ENCODE measurements at places on chromosomes 7 and 10.

GRCh38 chr10:80170026-80170425 lies 35.3 kb downstream of the ANXA11 start:
- DNase-seq: no peak

DNA sequence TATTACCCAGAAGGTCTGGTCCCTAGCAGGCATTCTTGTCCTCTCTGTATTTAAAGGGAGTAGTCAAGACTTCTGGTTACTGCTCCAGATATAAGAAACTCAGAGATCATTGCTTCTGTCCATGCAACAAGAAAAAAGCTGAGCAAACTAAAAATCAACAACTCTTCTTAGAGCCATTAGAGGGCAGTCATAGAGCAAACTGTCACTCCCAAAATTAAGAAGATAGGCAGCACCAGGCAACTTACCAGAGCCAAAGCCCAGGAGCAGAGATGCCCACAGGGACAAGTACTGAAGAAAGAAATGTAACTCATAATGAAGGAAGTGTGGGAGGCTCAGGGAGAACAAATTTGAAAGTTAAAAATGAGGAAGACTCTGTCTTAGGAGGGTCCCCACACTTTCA lies 472.9 kb upstream of the COBL start:
- peak; percentile 33 for DNase-seq

DNA sequence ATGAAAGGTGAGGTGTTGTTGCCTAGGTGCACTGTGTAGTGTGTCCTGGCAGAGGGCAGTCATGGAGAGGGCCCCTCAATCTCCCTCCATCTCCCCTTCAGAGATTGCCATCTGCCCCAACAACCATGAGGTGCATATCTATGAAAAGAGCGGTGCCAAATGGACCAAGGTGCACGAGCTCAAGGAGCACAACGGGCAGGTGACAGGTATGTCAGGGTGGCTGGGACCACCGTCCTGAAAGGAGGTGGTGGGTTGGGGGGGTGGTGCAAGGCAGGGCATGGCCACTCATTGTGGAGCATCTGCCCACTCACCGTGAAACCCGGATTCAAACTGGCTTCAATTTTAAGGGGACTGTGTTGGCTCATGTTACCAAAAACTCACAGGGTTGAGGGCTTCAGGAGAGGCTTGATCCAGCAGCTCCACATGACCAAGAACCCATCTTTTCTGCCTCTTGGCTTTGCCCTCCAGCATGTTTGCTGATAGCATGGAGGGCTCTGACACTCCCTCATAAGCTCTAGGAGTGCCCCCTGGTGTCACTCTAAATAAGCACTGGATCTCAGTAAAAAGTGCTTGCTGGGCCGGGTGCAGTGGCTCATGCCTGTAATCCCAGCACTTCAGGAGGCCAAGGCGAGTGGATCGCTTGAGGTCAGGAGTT lies 12.2 kb downstream of the ARPC1B start:
- no peak for DNase-seq

GRCh38 chr7:131072505-131073091 lies 255.1 kb upstream of the MKLN1 start:
- peak; percentile 59 for DNase-seq

- DNase-seq: no peak
These were observed 129.8 kb downstream of the PPP1R17 start for GRCh38 chr7:31816810-31817209.

DNA sequence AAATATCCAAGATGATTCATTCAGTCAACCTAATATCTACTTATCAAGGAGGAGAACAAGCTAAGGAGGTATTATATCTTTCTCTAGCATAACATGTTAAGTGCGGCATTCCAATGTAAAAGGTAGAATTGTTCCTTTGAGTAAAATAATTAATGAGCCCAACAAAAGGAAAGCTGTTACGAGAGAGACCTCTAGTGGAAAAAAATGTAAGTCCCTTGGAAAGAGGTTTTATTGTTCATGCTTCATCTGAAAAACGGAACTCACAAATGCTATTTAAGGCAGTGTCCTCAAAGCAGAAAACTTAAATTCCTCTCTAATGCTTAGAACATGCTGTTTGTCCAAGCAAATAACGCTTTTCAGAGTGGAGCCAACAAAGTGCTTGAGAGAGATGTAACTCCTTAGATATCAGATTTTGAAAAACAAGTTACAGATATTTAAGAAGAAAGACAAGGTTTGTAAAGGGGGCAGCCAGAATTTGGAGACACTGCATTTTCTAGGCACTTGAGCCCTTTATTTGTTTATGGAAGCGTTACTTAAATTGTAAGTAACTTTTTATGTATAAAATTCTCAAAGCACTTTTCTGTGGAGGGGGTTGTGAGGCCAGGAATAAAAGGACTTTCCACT lies 119.9 kb downstream of the TFEC start:
- no peak for DNase-seq

DNA sequence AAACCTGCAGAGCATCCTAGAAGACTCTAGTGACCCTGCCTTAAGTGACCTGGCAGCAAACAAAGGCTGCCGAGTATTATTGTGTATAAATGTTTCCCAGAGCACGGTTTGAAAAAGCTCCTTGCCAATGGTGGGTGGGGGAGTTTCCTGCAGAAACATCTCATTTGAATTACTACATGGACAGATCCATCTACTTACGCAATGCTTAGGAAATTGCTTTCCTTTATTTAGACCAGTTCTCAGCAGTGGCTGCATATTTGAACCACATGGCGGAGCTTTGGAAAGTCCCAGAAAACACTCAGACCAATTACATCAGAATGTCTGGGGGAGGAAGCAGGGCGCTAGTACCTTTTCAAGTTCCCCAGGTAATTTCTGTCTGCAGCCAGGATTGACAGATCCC lies 560.9 kb downstream of the SDK1 start:
- DNase-seq: peak; percentile 7

GRCh38 chr10:86283466-86284287 lies 82.9 kb downstream of the GRID1 start:
- no peak for DNase-seq

GRCh38 chr7:81173766-81174281 lies 255.0 kb upstream of the SEMA3C start:
- DNase-seq: no peak

DNA sequence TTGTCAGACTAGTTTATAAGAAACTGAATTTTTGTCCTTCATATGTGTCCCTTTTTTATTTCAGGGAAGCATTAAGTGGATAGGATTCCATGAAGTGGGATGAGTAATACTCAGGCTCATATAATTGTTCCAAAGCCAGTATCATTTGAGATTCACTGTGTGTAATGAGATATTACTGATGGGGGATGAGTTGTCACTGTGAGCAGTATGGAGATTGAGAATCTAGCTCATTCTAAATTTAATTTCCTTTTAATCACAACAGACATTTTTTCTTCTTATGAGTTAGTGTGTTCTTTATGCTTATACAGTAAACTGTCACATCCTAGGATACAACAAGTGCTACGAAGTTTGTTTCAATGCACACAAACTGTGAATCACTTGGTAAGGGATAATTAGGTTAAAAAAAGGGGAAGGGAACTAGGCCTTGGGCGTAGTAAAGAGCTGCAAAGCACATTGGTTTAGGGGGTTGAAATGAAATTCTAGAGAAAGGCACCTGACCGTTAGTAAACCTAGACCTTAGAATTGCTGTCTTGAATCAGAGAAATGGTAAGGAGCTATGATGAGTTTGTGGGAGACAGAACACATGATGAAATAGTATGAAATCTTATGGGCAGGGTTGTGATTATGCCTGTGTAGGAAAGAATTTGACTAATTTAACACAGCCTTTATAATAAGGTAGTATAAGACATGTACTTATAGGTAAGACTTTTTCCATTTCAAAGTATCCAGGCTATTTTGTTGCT lies 153.4 kb downstream of the MLLT10 start:
- DNase-seq: no peak

DNA sequence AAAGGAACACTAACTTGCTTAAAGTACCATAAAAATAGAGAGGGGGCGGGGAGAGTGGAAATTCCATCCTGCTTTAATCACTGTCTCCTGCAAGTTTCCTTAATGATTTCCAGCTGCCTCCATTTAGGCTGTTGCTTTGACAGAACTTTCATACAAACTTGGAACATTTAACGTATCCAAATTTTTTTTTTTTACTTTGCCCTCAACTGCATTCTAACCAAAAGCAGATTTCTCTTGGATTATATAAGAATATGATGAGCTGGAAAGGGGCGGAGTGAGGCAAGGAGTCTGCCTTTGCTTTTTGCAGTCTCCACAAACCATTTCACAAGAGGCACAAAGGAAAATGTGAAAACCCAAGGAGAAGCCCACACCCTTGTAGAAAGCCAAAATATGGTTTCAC lies 46.6 kb upstream of the COL1A2 start:
- no peak for DNase-seq

DNA sequence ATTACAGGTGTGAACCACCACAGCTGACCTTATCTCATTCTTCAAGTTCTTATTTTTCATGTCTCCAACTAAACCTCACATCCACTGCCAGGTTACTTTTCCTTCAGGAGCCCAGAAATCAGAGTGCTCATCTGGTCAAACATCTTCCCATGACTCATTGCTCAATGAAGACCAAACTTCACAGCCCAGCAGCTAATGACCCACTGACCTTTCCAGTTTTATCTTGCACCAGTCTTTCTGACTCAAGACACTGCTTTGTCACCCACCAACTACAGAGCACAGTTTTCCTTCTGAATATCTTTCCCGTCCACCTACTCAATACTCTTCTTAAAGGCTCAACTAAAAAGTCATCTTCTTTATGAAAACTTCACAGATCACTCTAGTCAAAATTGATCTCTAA lies 245.1 kb downstream of the CHCHD3 start:
- no peak for DNase-seq

DNA sequence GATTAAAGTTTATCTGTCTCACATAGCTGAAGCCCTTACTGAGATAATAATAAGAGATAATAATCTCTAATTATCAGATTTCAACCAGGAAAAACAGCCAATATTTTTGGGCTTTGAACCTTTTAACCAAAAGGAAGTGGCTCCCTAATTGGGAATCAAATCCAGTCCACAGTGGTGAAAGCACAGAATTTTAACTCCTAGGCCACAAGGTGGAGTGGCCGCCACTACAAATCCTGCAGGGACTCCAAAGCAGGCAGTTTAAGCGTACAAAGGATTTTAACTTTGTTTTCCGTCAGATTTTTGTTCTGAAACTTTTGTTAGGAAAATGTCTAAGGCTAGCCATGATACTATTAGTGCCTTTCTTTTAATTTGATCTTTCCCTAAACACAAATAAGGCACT lies 99.6 kb upstream of the CCNY start:
- DNase-seq: no peak

DNA sequence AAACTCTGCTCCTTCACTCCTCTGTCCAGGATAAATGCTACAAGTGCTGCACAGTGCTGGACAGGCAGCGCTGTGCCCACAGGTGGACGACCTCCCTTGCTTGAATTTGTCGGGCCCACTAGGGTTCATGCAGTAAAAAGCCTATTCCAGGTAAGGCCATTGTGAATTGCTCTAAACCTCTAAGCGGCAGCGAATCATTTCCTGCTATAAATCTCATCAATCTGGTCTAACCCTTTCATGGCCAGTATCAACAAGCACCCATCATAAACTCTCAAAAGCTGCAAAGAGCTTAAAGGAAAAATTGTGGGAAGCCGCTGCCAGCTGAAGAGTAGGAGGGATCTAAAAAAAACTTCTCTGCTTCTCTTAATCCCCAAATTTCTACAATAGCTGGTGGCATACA lies 134.2 kb downstream of the SLC25A13 start:
- no peak for DNase-seq

DNA sequence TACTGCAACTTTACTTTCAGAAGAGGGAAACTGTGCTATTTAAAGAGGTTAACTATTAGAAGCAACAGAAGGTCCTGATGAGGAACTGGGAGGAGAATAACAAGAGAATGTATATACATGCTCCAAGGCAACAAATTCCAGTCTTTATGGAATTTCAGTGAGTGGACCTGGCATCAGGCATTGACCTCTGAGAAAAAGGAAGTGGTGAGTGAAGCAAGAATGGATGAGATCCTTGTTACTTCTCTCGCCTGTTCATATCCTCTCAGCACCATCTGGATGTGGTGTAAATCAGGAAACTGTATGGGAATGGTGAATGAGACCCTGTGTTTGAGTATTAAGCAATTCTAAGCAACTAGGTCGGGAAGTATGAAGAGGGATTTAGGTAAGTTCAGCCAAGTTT lies 30.3 kb upstream of the KBTBD2 start:
- DNase-seq: no peak

DNA sequence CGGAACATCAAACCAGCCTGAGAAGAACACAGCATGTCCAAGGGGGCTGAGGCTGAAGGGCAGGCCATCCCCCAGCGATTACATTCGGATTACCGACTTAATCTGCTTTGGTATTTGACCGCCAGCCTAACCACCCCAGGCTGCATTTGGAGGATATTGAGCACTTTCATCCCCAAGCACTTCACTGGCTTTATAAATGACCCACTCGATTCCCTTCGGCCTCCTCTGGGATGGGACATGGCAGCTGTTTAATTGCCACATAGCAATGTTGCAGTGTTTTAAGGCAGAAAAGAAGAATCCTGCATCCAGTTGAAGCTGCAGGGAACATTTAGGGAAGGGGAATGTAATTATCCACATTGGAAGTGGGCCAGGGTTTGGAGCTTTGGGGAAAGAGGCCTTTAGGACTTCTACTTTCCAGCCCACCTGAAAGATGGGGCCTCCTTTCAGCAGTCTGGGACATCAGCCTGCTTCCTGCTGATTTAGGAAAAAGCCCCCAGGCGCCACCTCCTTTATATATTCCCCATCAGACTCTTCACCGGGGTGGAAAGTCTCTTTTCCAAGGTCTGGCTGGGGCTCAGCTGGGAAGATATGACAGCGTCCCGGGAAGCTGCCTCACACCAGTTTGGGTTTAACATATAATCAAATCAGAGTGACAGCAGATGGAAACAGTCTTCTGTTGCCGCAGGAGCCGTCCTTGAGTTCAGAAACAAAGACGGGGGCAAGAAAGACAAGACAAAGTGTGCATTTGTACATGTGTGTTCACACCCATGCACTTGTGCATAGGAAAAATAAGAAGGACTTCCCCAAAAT lies 9.2 kb downstream of the DPCD start:
- no peak for DNase-seq

DNA sequence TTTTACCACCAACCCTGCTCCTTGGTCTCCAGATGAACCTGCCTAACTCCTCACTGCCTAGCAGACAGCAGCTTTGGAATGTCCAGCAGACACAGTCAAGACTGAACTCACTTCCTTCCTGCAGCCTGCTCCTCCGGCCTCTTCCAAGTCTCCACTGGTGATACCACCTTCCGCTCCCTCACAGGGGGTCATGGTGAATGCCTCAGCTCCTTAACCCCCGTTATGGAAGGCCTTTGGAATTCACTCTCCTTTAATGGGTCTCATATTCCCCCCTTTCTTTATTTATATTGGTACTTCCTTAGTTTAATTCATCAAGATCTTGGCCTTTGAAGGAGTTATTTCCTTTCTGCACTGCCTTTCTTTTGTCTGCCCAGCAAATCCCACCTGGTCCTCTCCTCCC lies 44.9 kb upstream of the ZNF32 start:
- no peak for DNase-seq

- DNase-seq: no peak
These were observed 166.2 kb upstream of the FAM3C start for GRCh38 chr7:121562259-121562658.

All from iPS DF 19.7 (cell line).